Epithelial cell of esophagus (primary cell): ENCODE measurements at places on chromosomes 7 and 10.

DNA sequence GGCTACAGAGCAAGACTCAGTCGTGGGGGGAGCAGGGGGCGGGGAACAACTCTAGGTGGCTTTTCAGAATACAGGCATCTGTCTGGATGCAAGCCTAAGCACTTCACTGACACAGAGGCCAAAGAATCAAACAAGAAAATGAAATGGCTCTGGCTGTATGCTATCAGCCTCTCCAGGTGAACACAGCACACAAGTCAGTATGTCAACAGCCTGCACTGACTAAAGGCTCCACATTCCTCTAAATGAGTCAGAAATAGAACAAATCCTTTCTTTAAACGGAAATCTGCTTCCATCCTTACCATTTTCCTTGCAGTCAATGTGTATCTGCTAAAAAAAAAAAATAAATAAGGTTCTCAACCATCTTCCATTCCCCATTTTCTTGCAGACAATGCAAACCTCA is 88.3 kb downstream of the ARMH3 start:
- DNase-seq: peak; percentile 59

DNA sequence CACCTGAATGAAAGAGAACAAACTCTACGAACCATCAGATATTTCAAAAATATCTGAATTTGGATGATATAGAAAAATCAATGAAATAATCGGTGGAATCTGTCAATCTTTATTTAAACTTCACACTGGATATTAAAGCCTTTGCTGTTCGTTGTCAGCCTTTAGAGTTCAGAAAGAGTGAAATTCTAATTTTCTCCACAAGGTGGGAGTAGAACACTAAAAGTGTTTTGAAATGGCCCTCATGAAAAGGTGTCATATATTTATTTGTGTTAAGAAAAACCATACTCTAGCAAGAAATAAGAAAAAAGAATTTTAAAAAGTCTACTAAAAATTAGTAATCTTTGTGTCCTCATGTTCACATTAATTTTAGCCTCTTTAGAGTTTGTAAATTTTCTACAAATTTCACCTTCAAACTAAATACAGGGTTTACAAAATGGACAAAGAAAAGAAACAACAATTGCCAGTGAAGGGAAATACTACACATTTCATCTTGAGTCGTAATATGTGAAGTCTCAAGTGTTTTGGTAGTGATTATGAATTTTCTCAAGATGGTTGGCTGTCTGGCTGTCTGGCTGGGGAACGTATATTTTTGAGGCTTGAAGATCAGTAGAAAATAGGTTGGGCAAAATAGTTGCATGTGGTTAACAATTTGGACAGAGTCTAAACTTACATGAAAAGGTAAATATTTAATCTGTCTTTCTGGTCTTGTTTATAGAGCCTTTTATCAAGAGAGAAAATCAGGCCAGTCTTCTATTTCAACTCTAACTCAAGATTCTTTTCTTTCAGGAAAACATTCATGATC is 43.7 kb downstream of the DNAJB9 start:
- peak; percentile 52 for DNase-seq

DNA sequence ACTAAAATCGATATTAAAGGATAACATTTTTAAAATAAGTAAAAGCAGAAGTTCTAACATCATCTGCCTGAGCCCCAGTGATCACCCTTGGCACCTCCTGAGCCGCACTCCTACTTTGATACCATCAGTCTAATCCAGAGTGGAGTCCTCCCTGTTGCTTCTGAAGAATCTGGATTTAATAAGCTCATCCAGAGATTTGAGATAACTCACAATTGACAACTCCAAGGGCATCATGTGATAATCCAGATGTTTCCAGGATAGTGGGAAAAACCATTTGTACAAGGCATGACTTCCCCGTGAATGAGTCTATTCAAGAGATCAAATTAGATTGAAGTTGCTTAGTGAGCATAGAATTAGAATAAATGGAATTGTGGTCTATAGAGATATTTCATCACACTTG is 475.8 kb upstream of the C7orf33 start:
- DNase-seq: no peak

GRCh38 chr7:84055904-84056605 is 138.5 kb downstream of the SEMA3A start:
- DNase-seq: peak; percentile 81

DNA sequence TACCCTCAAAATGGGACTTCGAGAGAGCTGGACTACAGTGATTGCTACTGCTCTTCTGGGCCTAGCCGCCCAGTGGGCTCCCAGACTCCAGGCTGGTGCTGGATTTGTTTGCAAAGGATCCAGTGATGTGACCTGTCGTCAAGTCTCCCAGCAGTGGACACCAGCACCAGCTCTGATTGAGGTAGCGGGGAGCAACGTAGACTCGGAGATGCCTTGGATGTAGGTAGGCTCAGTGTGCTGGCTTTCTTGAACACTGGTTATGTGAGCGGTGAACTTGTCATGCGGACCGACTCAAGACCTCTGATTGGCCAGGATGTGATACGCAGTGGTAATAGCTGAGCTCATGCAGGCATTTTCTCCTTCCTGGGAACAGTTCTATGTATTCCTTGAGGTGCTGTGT is 19.4 kb downstream of the AKR1C2 start:
- no peak for DNase-seq

GRCh38 chr7:132518102-132518838 is 58.0 kb downstream of the PLXNA4 start:
- no peak for DNase-seq

- peak; percentile 90 for DNase-seq
Measured at GRCh38 chr7:537911-538634, 18.4 kb upstream of the PDGFA start.

DNA sequence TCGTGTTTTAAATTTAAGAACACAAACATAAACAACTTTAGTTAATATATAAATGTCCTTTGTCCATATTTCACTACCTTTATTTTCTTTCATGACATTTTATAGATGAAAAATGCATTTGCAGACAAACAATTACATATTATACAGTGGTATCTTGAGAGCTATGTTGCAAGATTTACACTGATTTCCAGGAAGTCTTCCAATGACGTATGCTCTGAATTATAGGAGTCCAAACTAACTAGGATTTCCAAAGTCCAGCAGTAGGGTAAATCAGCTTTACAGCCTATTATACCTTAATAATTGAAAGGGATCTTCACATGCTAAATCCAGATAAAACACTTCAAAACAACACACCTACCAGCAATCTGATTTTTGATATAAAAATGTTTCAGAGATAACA is 69.4 kb downstream of the HYCC1 start:
- no peak for DNase-seq

GRCh38 chr10:51691135-51691534 is 8.3 kb downstream of the CSTF2T start:
- no peak for DNase-seq

- DNase-seq: peak; percentile 98
Measured at GRCh38 chr7:30403477-30403876, 75.1 kb downstream of the NOD1 start.

GRCh38 chr7:76296743-76297740 is 5.4 kb upstream of the HSPB1 start:
- DNase-seq: peak; percentile 100

- DNase-seq: no peak
Measured at GRCh38 chr10:124003871-124004662, 89.3 kb downstream of the CHST15 start.

DNA sequence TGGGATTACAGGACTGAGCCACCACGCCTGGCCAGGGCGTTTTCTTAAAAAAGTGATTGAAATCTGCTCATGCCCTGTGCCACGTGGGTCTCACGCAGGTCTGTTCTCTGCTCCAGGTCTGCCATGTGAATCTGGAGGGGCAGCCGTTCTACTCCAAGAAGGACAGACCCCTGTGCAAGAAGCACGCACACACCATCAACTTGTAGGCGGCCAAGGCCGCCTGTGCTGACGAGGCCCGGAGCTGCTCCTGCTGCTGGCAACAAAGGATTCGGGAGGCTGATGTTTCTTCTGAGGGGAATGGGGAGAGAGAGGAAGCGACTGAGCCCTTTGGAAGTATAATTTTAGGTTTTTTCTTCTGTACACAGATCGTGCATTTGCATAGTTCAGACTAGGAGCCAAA is 23.6 kb upstream of the BMPR1A start:
- DNase-seq: no peak

DNA sequence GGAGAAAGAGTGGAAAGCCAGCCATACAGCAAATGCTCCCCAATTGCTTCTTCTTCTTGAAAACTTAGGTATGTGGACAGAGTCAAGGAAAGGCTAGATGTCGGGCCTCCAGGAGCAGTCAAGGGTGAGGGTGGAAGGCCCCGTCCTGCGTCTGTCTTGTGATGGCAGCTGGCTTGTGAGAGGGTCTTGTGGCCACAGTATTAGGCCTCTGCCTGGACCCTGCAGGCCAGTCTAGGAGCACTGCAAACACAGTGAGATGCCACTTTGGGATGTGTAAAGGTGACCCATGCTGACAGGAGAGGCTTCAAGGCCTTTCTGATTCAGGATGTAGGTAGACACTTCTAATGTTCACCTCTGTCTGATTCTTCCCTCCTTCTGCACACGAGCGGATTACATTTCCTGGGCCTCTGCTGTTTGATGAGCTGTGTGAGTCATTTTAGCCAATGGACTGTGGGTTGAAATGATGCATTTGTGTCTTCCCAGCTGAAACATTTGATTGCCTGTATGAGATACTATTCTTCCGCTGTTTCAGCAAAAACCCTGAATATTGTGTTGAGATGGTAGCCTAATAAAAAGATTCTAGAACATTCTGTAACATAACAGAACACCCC is 135.4 kb downstream of the EMX2 start:
- DNase-seq: no peak

GRCh38 chr7:90511776-90512175 is 42.3 kb downstream of the PTTG1IP2 start:
- no peak for DNase-seq

DNA sequence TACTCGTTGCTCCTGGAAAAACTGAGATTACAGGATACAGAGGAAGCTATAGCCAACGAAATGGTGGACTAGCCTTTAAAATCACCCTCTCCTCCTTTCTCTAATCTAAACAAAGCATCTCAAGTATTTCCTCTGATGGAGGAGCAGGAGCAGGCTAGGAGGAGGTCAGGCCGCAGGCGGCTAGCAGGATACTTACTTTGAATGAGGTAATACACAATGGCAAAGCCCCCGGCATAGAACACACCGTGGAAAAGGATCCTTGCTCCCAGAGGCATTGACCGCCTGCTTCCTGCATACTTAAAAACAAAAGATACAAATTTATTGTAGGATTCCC is 64.4 kb downstream of the STK17A start:
- no peak for DNase-seq

- DNase-seq: no peak
Measured at GRCh38 chr7:5231811-5232484, 41.9 kb downstream of the WIPI2 start.

DNA sequence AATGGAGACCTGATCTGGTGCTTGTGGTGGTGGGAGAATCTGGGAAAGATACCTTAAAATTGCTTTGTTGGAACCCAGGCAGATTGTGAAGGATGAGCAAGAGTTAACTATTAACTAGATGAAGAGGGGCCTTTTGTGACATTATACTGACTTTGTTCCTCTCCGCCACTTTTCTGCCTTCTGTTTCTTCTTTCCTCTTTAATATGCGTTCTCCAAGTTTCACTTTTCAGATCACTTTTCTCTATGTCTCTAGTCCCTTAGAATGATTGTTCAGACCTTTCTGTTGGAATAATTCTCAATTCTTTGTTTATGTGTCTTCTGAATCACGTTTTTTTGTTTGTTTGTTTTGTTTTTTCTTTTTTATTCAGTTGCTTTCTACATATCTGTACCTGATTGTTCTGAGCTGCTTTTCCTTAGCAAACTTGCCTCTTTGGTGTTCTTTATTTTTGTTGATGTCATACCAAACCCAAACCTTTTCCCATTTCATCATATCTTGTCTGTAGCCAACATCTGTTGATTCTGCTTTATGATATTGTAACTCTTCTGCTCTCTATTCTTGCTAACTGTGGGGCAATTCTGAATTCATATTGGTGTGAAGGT is 2.8 kb downstream of the BMPR1A start:
- no peak for DNase-seq

DNA sequence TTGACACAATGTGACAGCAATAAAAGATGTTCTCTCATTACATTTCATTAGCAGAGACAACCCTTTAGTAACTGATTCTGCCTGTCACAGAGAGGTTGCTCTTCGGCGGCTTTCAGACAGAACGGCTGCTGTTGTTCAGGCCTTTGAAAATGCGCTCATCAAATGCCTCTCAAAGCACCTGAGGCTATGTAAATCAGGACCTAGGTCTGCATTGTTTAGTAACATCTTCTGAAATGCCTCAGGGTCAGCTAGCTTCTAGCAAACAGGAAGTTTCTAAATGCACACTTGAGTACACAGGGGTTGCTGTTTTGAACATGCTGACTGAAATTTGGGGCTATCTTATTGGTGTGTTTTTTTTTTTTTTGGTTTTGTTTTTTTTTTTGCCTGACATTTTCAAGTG is 143.3 kb upstream of the DKK1 start:
- peak; percentile 1 for DNase-seq

DNA sequence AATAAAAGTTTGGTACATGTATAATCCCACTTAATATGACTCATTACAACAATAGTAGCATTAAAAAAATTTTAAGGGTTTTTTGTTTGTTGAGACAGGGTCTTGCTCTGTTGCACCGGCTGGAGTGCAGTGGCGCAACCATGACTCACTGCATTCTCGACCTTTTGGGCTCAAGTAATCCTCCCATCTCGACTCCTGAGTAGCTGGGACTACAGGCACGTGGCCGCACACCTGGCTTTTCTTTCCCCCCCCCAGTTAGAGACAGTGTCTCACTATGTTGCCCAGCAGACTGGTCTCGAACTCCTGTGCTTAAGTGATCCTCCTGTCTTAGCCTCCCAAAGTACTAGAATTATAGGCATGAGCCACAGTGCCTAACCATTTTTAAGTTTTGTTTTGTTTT is 40.7 kb downstream of the KMT2C start:
- no peak for DNase-seq

DNA sequence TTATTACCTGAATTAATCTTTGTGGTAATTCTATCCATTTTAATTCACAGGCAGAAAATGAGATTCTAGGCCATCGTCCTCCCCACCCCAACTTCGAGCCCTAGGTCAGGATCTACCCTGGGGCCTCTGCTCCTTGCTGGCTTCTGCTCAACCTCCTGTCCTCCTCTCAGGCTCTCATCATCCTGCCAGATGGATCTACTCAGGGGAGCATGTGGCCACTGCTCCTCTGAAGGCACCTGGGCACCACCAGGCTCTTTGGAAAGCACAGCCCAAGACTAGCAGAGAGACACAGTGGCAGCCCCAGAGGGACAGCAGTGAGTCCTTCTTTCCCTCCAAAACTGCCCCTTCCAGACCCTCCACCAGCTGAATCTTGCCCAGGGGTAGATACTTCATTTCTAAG is 248.2 kb downstream of the TCERG1L start:
- DNase-seq: no peak

GRCh38 chr7:77657427-77658224 is 38.6 kb upstream of the RSBN1L start:
- DNase-seq: peak; percentile 53

DNA sequence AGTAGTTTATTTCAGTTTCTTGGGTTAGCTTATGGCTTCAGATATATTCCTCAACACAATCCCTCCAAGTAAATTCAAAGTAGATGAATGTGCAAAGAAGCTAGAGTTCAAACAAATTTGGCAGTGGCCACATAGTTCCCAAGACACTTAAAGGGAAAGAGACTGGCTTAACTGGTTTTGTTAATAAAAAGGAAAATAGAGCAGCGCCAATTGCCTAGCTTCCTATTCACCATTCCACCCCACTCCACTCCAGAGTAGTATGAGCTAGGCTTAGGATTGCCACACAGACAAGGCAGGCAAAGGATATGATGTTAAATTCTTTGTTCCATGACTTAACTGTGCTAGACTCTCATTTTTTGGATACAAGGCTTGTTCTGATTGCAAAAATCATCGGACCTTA is 2.0 kb downstream of the XRCC2 start:
- DNase-seq: peak; percentile 53

- DNase-seq: no peak
Measured at GRCh38 chr7:32762925-32763293, 128.7 kb downstream of the KBTBD2 start.
